ENCODE measurements at places on chromosomes 5 and 9.

DNA sequence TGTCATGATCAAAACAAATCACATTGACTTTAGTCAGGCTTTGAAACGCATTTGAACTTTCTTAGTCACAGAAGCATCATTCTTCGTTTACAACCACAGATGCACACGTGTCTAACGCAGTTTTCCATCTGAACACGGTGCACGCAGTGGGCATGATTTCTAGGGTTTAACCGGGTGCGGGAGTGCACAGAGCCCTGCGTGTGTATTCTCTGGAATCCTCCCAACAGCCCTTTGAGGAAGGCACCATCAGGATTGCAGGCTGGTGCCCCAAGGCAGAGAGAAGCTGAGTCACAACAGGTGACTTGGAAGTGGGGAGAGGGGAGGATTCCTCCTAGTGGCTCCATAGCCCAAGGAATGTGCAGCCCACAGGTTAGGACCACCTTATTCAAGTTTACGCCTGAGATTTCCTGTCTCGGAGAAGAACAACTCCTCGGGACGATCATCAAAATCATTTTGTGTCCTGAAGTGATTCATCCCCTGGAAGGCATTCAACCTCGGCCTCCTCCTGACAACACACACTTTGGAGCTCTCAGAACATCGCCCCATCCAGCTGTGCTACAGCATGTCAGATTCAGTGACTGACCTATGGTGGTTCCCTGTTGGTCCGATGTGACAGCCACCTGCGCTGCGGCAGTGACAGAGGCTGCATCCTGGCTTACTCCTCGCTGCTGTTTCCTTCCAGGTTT, 13.1 kb downstream of the ROPN1L start:
- DNase-seq: peak; percentile 43

DNA sequence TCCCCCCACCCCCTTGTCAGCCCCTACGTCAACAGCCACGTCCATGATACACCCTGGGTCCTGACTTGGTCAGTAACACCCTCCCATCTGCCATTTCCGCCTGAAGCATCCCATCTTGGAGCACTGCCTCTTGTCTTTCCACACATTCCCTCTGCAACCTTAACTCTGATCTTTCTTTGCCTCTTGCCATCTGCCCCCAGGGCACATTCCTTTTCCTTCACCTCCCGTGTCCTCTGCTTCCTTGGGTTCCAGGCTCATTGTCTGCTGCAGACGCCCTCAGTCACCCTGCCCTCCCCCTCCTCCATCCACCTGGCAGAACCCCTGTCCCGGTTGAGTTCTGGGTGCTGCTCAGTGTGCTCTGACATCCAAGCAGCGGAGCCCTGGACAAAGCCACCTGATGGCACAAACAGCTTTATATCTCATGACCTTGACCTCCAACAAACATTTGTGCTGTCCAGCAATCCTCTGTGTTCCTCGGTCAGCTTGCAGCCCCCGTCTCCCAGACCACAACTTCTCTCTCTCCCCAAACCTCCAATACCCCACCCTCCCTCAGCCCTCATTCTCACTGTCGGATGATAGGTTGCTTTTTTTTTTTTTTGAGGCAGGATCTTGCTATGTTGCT, 97.7 kb upstream of the IER5L start:
- peak; percentile 26 for DNase-seq

DNA sequence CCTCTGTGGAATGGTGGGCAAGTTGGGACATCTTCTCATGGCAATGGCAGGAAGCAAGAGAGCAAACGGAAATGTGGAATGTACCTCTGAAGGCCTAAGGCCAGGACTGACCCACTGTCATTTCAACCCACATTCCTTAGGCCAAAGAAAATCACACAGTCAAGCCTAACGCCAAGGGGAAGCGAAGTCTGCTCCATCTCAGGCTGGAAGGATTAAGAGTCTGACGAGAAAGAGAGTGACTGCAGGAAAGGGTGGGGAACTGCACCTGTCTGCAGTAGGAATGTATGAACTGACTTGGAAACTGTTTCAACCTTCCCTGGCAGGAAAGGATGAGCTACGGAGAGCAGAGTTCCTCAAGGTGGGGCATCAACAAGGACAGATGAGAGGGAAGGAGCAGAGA, 90.2 kb upstream of the TAS2R1 start:
- no peak for DNase-seq

GRCh38 chr5:86807046-86808031, 189.6 kb downstream of the COX7C start:
- no peak for DNase-seq

DNA sequence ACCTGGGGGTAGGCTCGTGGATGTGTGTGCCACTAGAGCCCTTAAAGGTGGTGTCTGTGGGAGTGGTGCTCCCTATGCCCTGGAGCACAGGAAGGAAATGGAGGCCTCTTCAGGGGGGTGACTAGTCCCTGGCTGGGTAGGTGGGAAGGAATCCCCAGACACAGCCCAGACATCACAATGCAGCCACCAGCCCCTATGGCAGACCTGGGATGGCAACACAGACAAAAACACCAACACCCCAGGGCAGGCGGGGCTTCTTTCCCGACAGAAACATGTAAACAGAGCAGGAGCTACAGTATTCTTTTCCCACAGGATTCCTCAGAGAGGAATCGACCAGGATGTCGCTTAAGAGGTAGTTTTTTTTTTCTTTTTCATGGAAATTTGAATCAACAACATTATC, 10.4 kb upstream of the NR5A1 start:
- no peak for DNase-seq
